Fibroblast of the conjunctiva (primary cell): ENCODE measurements at places on chromosomes 16 and 17.

GRCh38 chr16:1530349-1530882, 3.0 kb upstream of the TMEM204 start:
- no peak for DNase-seq

DNA sequence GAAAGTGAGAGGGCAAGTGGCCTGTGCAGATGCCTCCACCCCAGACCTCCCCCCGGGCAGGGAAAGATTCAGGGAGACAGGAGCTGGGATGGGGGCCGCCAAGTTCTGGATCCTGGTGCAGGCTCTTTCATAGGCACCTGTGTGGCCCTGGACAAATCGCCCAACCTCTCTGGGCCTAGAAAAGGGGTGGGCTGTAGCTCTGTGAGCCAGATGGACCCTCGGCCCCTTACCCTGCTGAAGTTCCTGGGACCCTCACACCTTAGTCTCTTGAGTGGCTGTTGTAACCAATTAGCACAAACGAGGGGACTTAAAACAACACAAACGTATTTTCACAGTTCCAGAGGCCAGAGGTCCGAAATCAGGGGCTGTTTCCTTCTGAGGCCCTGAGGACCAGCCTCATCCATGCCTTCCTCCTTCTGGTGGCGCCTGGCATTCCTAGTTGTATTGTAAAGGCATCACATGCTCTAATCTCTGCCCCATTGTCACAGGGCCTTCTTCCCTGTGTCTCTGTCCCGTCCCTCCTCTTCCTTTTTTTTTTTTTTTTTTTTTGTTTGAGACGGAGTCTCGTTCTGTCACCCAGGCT, 352.6 kb downstream of the SEC14L1 start:
- no peak for DNase-seq

GRCh38 chr17:78369791-78370381, 8.6 kb upstream of the PGS1 start:
- no peak for DNase-seq

DNA sequence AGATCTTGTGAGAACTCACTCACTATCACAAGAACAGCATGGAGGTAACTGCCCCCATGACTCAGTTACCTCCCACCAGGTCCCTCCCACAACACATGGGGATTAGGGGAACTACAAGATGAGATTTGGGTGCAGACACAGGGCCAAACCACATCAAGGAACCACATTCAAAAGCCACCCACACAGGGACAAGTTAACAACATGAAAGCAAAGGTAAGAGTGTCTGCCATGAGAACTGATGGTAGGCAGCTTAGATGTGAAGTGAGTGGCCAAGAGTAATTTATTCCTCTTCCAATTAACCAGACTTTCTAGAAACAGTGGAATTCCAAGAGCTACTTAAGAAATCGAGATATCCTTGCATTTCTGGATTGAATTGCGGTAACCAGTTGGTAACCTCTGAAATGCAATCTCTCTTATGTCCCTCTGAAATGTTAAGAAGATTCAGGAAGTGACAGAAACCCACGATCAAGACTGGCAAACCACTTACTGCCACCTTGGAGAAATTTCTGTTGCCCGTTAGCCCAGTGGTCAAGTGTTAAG, 167.4 kb upstream of the CACNG5 start:
- DNase-seq, result no peak

DNA sequence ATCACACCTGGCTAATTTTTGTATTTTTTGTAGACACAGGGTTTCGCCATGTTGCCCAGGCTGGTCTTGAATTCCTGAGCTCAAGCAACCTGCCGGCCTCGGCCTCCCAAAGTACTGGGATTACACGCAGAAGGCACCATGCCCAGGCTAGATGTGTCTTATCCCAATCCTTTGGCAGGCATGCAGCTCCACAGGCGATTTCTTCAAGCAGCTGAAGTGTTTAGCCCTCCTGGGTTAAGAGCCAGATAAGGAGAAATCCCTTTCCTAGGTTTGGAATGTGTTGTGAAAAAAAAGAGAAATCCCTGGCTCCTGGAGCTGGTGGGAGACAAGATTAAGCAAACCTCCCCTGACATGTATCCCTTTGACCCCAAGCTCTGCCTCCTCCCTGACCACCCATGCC, 2.1 kb upstream of the NHERF1 start:
- DNase-seq, result no peak

- no peak for DNase-seq
Observed at GRCh38 chr16:78130950-78131349, 31.5 kb downstream of the WWOX start.

GRCh38 chr16:76195056-76195455, 82.1 kb upstream of the CNTNAP4 start:
- no peak for DNase-seq

GRCh38 chr16:52471650-52472370, 75.1 kb downstream of the TOX3 start:
- no peak for DNase-seq

DNA sequence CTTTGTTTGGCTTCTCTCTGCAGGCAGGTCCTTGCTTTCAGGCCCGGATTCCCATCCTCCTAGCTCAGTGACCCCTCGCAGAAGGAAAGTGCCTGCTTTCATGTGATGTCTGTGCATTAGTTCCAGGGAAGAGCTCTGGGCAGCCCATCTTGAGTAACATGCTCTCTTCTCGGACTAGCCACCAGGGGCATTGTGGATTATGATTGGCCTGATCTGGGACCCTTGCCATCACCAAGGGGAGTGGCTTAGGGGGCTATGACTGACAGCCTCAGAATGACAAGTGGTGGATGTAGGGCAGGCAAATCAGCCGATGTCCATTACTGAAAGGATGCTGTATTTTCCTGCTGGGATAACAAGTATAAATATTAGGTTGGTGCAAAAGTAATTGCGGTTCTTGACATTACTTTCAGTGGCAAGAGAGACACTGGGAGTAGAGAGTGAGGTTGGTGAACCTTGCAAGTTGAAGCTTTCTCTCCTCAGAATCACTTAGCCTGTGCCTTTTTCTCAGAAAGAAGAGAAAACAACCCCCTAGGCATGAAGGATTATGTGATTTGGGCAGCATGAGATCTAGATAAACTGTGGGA, 71.5 kb upstream of the MPHOSPH6 start:
- DNase-seq, result no peak

DNA sequence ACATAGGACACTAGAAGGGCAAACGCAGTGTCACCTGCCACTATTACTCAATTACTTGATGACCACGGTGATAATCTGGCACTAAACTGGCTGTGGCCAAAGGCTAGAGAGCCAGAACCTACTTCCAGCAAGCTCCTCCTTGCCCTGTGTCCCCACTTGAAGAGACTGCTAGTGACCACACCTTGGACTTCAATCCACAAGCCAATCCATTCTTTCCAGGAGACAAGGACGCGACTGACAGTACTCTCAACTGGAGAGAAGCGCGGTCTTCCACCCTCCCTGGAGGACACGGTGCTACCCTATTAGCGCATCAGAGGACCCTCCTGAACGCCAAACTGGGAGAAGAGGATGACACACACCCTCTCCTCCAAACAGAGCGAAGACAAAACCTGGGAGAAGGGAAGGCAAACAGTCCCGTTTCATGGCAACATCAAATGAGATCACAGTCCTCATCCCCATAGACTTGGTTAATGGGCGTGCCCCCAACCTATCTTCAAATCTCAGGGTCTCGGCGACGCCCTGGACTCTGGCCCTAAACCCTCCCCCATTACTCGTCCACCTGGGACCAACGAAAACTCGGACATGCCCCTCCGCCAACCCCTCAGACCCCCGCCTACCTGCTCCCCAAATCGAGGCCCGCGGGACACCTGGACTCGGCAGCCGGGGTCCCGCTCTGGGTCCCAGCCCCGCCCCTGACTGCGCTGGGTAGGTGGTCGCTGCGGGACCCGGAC, 508 bp downstream of the FLCN start:
- no peak for DNase-seq

DNA sequence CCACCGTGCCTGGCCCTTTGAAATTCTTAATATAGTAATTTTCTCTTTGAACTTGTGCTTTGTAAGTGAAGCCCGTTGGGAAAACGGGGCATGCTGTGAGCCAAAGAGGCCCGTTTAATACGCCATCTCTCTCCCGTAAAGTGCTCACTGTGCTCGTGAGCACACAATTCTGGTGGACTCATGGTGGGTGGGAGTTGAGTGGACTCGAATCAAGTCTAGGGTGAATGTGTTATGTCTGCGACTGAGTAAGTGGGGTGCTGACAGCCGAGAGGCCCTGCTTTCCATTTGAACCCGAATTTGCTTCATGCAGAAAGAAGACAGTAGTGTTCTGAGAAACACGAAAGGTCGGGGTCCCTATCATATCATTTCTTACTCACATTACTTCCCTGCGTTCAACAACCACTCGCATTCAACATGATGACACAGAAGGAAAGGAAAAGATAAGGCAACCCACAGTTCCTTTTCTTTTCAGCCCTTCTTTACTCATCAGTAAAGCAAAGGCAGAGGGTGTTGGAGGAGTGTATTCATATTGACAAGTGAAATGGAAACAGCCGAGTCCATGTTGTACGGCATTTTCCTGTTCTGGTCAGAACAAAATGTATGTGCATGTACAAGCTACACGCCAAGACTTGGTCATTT, 4.8 kb upstream of the ATP2A3 start:
- DNase-seq, result no peak

- peak; percentile 26 for DNase-seq
Observed at GRCh38 chr17:9512323-9513168, 63.1 kb downstream of the STX8 start.

DNA sequence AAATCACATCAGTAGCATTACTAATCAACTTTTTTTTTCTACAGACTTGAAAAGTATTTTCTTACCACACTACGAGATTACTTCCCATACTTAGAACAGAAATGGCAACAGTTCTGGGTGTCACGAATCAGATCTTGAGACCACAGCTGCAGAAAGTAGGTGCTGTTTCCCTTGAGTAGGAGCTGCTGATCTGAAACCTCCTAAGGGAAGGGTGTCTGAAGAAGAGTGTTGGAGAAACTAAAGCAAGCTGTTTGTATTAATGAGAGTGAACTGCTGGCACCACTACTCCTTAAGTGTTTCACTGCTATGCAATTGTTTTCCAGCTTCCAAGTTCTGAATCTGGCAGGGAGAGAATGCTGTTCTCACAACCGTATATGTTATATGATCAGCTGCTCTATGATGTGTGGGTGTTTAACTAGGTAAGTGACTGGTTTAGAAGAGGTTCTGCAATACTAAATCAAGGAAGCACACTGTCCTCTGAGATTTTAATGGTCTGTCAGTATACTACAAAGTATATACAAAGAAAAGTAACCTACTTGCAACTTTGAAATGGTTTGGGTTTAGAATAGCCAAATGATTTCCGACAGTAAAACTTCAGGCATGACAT, 3.3 kb downstream of the ZNF652 start:
- DNase-seq, result no peak

DNA sequence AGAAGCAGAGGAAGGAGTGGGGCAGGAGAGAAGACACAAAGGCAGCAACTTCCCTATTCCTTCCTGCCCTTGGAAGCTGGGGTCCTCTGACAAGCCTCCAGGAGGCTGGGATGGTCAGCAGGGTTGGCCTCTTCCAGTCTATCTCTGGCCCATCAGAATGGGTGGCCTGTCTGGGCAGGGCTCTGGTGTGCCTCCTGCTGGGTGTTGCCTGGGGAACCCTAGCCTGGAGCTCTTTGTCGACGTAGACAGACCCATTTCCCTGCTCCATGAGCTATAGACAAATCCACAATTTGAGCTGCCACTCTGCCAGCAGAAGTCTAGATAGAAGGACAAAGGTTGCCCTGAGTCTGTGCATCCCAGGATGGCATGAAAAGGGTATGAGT, 11.4 kb downstream of the IGFBP4 start:
- no peak for DNase-seq

DNA sequence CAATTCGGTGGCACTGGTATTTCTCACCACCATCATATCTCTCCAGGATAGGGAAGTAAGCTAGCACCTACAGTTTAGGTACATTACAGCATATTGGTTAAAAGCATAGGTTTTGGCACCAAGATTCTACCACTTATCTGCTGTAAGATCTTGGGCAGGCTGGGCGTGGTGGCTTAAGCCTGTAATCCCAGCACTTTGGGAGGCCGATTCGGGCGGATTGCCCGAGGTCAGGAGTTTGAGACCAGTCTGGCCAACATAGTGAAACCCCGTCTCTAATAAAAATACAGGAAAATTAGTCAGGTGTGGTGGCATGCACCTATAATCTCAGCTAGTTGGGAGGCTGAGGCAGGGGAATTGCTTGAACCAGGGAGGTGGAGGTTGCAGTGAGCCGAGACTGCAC, 51.4 kb downstream of the GPATCH8 start:
- no peak for DNase-seq

- no peak for DNase-seq
Observed at GRCh38 chr17:44014133-44014436, 678 bp downstream of the TMEM101 start.

DNA sequence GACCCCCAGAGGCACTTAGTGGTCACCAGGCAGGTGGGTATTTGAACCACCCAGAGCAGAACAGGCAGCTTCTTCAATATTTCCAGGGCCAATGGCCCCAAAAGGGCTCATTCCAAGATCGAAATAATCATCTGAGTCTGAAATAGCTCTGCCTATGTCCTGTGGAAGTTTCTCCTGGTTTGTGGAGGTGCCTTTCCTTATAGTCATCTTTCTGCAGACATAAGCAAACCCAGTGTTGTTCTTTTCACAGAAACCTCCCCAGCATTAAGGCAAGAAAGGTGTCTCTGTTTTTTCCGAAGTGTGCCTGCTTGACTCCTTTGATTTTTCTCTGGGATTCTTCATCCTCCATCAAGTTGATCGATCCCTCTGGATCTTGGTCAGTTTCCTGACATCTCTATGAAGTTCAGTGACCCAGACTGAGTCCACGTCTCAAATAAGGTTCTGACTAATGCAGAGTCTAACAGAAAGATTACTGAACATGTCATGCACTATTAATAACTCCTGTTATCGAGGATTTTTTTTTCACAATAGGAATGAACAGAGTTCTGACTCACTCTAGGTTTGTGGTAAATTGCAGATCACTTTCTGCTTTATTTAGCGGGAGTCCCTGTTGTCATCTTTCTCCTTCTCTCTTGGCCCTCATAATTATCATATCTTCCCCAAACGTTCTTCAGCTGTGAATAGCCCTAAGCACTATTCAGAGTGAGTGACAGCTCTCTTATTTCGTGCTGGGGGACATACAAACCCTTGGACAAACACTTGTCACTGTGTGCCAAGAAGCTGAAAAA, 1.5 kb downstream of the LRRC3C start:
- peak; percentile 36 for DNase-seq

DNA sequence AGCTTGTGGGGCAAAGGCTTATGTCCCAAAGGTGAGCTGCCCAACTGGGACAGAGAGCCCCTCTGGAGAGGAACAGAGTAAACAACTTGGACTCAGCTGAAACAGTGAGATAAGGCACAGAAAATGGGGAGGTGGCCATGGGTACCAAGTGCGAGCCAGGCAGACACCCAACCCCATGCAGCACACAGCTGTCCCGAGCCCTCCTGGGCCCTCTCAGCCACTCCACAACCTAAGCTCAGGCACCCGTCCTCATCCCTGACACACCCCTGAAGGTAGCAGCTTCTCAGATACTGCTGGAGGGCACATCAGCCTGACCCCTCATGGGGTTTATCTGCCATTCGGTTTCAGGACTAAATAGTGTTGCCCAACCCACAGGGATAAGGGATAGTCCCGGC, 4.8 kb upstream of the GFOD2 start:
- DNase-seq, result no peak
